T1000 (cell line): ENCODE measurements at places on chromosomes 5 and 9.

DNA sequence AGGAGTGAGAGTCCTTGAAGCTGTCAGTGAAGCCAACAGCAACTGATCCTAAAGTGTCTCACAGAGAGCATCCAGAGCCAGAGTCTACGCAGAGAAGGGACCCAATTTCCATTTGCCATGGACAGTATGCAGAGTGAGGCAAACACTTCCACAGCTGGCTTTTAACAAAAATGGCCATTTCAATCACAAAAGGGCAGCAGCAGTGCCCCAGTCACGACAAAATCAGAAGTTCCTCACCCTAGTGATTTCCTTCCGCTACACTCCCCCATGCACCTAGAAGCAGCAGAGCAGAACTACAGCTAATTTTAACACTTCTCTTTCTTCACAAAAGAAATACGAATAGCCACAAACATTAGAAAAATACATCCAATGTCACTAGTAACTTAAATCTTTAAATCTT lies 27.9 kb downstream of the FBXW11 start:
- DNase-seq = no peak

DNA sequence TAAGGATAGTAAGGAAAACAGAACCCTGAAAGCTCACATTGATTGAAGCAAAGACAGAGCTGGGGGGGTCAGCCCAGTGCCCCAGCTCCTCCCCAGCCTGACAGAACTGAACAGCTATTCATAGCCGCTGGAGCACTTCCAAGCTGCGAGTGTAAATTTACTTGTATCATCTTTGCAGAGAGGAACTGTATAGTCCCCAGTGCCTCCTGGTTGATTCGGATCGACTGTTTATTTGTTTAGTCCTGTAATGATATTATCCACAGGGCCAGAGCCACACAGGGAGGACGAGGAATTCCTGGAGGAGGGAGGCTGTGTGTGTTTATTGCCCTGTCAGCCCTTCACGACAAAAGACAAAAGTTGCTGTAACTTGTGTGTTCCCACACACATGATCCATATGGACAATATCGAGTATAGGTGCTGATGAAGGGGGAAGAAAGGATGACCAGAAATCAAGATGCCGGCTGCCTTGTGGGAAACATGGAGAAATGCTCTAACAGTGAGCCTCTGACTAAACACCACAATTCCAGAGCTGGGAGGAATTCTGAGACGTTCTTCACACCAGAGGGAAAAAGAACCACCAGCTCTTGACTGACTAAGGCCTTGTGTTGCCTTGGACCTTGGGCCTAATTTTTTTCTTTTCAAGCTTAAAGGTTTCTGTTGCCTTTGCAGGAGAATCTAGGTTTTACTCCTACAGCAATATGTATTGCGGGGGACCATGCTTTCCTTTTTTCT lies 31.1 kb downstream of the FOXD1 start:
- DNase-seq = no peak

GRCh38 chr5:167358868-167359492 lies 932.5 kb upstream of the WWC1 start:
- DNase-seq = no peak

DNA sequence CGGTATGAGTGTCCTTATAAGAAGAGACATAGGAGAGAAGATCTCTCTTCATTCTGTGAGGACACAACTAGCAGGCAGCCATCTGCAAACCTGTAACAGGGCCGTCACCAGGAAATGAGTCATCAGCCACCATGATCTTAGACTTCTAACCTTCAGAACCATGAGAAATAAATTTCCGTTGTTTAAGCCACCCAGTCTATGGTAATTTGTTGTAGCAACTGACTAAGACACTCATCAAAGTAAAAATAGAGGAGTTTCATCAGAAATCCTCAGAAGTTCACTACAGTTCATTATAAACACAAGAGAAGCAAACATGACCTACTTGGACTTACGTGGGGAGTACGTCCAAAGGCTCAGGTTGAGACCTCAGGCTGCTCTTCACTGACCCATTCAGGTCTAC lies 357.7 kb downstream of the SEMA5A start:
- DNase-seq = peak; percentile 11

DNA sequence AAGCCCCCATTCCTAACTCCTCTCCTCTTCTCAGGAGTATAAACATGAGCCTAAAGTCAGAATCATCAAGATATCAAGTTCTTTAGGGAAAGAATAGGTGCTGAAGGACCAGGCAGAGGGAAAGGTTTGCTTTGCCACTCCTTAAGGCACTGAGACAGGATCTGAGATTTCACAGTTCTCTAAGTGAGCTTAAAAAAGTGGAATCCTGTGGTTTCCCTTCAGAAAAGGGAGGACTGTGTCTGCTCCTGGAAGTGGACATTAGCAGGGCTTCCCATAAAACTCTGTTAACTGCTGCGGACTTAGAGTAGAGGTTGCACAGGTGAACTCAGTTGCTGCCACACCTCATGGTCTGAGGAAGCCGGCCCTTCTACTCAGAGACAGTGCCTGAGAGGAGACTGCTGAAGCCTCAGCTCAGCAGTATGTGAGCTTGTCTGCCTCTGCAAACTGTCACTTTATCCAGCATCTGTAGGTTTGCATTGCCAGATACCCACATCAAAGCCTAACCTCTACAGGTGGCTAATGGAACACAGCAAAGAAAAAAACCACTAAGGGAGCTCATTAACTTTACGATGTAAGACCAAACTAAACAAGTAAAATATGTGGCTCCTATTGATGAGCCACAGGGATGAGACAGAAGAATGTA lies 42.9 kb downstream of the RIC1 start:
- DNase-seq = no peak

DNA sequence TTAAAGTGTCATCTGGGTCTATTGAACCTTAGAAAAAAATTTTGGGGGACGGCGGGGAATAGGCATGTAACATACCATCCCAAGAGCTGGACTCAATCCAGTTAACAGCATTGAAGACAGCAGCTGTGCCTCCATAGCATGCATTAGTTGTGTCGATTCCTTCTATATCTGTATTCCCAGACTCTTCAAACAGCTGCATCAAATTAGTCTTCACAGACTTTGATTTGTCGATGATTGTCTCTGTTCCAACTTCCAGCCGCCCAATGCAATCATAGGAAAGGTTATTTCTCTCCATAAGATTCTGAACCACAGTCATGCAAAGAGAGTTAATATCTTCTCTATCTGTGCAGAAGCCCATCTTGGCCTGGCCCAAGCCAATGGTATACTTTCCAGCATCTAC lies 14.8 kb downstream of the HMGCS1 start:
- no peak for DNase-seq

DNA sequence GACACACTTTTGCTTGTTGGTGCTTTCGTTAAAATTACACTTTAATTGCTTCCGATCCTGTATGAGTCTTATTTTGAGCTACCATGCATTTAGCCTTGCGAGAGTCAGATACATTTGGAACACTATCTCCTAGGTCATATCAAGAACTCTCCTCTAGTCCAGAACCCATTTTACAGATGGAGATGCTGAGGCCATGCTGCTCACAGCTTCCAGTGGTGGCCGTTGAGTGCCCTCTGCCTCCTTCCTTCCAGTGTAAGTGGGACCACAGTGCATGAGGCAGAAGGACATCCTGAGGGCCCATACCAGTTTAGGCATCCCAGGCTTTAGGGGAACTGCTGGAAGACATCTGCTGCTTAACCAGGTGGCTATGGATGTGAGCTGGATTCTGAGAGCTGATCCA lies 6.9 kb downstream of the CCNI2 start:
- DNase-seq = no peak

- no peak for DNase-seq
Measured at GRCh38 chr5:131944702-131945550, 537 bp downstream of the MEIKIN start.

DNA sequence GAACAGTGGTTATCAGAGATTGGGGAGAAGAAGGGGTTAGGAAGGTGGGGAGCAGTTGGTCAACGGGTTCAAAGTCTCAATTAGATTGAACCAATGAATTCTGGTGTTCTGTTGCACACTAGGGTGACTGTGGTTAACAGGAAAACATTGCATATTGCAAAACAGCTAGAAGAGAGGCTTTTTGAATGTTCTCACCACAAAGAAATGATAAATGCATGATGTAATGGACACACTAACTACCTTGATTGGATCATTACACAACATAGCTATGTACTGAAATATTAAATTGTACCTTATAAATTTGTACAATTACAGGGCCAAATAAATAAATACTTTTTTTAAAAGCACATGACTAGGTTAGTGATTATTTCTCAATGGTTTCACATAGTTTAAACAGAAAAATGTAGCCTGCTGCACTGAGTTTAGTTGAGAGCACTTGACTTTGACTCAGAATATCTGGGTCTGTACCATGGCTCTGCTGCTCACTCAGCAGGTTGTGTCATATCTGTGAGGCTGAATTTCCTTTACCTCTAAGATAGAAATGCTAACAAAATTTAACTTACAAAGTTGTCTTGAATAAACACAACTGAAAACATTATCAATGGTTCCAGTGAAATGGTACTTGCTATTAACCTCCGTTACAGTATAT lies 30.4 kb downstream of the NUDT12 start:
- DNase-seq = no peak

GRCh38 chr5:150571836-150572235 lies 63.9 kb downstream of the NDST1 start:
- DNase-seq = no peak

DNA sequence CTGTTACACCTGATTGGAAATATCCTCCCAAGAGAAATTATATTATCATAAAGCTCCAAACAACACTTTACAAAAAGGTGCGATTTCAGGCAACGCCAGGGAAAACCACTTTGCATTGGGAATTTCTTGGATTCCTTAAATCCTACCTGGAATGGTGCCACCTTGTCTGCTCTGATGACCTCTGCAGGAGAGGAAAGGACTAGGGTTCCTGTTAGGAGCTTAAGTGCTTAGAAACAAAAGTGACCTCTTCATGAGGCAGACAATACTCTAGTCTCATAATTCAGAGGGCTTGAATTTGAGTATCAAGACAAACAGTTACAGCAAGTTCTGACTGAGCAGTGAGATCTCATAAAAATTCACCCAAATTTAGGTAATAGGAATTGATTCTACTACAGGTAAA lies 33.9 kb upstream of the GLIS3 start:
- DNase-seq = no peak

DNA sequence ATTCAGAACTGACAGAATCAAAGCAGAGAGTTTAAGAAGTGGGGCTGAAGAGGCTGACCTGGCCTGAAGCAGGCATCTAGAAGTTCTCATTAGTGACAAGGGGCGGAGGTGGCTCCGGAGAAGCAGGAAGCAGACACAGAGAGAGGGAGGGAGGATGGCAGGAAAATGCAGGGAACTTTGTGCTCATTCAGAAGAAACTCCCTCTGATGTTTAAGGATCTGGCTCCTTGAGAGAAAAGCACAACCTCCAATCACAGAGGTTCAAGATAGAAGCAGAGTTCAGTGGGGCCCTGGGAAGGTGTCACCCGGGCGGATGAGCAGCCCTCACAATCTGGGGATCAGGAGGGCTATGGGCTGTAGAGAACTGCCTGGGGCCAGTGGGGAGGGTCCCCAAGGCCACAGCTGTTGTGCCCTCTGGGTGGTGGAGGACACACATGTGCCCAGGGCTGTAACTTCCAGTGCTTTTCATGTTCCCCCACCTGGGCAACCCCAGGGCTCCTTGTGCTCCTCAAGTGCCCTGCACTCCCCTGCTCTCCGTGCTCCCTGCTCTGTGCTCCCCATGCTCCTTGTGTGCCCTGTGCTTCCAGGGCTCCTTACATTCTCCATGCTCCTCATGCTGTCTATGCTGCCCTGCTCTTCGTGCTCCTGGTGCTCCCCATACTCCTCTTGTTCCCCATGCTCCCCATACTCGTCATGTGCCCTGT lies 51.4 kb downstream of the TRIP13 start:
- DNase-seq = no peak

DNA sequence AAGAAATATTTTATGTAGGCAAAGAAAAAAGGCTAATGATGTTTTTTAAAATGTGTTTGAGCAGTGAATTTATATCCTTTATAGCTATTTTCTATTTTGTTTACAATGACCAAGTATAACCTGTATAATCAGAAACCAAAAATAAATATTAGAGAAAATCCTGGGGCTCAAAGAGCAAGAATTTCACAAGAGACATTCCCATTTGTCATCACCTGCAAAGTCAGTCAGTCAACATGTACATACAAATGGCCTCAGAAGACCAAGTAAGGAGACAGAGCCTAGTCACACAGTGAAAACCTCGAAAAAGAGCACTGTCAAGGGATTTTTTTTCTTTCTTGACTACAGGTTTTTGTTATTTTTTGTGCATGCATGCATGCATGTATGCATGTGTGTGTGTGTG lies 231.4 kb downstream of the GLIS3 start:
- DNase-seq = no peak

GRCh38 chr5:170573114-170573513 lies 69.3 kb downstream of the KCNIP1 start:
- DNase-seq = no peak

DNA sequence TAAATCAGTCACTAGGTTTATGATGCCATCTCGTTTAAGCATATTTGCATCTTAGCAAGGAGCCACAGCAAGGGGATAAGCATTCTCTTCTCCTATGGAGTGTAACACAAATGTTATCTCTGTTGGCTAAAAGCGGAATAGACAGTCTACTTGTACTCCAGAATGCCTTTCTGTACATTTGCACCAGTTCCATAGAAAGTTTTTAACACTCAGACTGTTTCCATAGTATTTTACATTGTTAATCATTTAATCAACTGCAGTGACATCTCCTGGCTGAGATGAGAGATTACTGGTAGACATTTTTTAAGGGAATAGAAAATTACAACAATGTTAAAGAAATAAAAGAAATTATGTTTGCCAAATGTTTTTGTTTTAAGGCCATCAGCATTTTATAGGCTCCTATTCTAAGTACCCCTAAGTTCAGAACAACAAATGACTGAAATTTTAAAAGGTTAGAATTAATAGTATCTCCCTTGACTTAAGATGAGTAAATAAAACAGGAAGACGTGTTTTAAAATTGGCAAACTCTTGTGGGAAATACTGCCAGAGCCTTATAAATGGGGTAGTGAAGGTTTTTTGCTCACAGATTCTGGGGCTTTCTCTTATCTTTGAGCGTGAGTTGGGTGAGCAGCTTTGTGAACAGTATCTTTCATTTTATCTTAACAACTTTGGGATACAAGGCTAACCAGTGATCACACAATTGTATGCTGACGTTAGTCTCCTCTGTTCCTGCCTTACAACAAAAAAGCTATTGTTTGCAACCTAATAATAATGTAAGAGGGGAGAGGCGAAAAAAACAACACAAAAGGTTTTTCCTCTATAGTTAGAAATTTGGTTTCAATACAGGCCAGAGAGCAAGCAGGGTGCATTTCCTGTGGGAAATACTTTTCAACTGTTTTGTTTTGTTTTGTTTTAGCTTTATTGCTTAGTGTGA lies 294.3 kb downstream of the FBXL7 start:
- no peak for DNase-seq

GRCh38 chr5:119318256-119318894 lies 37.4 kb upstream of the TNFAIP8 start:
- no peak for DNase-seq

DNA sequence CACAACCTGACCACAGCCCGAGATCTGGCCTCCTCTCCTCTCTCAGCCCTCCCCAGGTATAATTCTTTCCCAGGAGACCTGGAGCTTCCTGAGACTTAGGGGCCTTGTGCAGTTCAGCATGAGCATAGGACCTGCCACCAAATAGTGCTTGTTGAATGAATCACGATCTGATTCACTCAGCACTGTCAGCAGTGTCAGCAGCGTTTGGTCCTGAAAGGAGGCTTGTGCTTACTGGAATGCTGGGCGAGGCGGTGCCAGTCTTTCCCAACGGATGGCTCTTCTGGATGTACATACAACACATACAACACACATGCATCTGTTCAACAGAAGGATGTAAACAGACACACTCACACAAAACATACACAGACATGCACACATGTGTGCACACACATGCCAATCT lies 173.3 kb downstream of the COL23A1 start:
- DNase-seq = no peak
